Activated CD4-positive, alpha-beta T cell treated with anti-CD3 and anti-CD28 coated beads, Interleukin-2, amount 10 ng/mL, durations not matched to agents 24 days and 14 days (primary cell): ENCODE measurements at places on chromosomes 12 and 14.

DNA sequence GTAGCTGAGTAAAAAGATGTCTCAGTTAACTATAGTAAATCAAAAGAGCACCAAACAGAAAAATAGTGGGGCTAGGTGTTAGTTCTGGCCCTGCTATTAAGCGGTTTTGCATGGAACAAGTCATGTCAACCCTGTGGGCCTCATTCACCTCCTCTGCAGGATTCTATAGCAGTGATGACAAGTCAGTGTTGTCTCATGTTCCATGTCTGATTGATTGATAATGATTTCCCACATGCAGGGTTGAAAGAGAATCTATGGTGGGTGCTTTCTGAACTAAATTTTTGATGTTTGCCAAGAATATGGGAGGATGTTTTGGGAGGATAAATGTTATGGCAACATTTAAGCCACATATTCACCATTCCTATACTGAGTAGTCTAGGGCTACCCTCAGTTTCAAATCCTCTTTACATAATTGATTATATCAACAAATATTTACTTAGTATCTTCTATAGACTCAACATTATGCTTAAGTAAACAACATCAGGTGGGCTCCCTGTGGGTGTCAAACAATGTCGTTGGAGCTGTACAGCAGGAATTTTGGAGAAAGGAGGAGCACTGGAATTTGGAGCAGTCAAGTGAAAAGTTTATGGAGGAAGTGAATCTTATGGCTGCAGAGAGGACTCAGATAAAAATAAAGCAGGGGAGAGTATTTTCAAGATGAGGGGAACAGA is 48.6 kb downstream of the IRAK3 start:
- H3K27ac ChIP-seq, result no peak overlapping the region
- H3K4me1 ChIP-seq, result peaks cover 6% of the 10 kb centered on the region
- H3K36me3 ChIP-seq, result no peaks in the 10 kb centered on the region
- DNase-seq, result no peak
- H3K27me3 ChIP-seq, result peaks cover 33% of the 10 kb centered on the region
- H3K4me3 ChIP-seq, result no peak overlapping the region

DNA sequence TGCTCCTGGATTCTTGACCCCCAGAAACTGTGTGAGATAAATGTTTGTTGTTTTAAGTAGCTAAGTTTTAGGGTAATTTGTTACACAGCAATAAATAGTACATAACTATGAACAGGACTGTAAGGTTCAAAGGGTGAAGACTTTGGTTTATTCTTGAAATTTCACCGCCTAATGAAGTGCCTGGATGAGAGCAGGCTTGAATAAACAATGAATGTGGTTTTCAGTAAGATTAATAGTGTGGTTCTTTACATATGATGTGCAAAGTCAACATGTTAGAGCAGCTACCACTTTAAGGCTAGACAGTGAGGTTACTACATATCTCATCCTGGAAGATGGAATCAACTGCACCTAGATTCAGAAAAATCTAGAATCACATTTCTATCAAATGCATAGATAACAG is 145.2 kb upstream of the BTG1 start:
- no peak overlapping the region for H3K27ac ChIP-seq
- H3K4me3 ChIP-seq, result no peak overlapping the region
- H3K36me3 ChIP-seq, result peaks cover 5% of the 10 kb centered on the region

- DNase-seq, result peak; percentile 68
- peak overlapping the region; percentile 91 for H3K27ac ChIP-seq
- peaks cover 29% of the 10 kb centered on the region for H3K4me1 ChIP-seq
- peak overlapping the region; percentile 99 for H3K4me3 ChIP-seq
- peaks cover 6% of the 10 kb centered on the region for H3K27me3 ChIP-seq
- peaks cover 9% of the 10 kb centered on the region for H3K36me3 ChIP-seq
Observed at GRCh38 chr12:132188916-132189325, 44.7 kb downstream of the NOC4L start.

- H3K4me1 ChIP-seq, result no peaks in the 10 kb centered on the region
- H3K4me3 ChIP-seq, result no peak overlapping the region
- H3K27ac ChIP-seq, result no peak overlapping the region
- no peaks in the 10 kb centered on the region for H3K36me3 ChIP-seq
Observed at GRCh38 chr12:69885658-69886057, 60.6 kb downstream of the MYRFL start.

- H3K36me3 ChIP-seq, result peaks cover 4% of the 10 kb centered on the region
- peak; percentile 59 for DNase-seq
- H3K4me1 ChIP-seq, result peaks cover 43% of the 10 kb centered on the region
- H3K4me3 ChIP-seq, result peak overlapping the region; percentile 58
- peak overlapping the region; percentile 65 for H3K27ac ChIP-seq
Observed at GRCh38 chr12:120685522-120685921, 1.4 kb upstream of the MLEC start.

GRCh38 chr14:68752271-68753006 is 40.4 kb downstream of the ZFP36L1 start:
- H3K4me1 ChIP-seq, result peaks cover 6% of the 10 kb centered on the region
- peaks cover 2% of the 10 kb centered on the region for H3K27me3 ChIP-seq

DNA sequence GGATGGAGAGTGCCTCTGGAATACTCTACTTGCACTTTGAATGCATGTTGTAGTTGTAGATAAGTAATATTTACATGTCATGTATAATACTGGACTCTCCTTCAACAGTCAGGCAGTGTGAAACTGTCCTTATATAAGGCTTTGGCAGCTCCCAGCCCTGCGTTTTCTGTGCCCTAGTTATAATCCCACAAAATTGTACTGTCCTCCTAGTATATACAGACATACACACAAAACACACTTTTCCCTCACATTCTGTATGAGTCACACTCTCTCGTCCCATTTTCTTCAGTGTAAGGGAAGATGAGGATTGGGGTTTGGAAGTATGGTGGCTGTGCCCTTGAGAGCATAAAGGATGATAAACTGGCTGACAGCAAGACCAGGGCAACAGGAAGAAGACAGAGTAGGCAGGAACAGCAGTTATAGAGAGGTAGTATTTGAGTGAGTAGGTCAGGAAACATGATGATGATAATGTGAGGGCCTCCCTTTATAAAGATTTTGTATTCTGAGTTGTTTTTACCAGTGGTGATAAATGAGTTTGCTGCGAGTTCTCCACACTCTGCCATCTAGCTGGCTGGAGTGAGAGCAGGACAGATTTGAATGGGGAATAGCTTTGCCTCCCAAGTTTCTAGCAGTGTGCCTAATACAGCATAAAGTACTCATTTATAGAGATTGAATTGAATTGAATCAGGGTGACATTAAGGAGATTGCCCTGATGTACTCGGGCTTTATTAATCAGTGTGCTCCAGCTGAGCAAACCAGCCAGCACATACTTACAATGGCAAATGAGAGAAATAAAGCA is 5.0 kb downstream of the CREBL2 start:
- H3K4me1 ChIP-seq, result peaks cover 39% of the 10 kb centered on the region
- no peak for DNase-seq
- H3K27ac ChIP-seq, result peak overlapping the region; percentile 68
- H3K36me3 ChIP-seq, result peaks cover 34% of the 10 kb centered on the region

DNA sequence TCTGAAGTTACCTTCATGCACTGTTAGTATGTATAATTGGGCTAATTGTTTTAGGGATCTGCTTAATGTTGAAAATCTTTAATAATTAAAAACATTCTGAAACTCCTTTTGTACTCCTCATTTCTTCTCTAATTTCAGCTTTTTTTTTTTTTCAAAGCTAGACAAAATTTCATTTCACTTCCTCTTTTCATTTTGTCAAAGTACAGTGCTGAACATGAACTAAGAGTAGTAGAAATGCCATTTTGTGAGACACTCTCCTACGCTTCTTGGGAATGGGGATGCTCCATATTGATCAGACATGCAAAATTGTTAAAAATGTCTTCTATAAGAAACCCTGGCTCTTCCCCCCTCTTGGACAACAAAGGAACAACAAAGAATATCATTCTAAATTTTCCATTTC is 1.7 kb downstream of the ABCD2 start:
- peaks cover 32% of the 10 kb centered on the region for H3K4me1 ChIP-seq
- H3K36me3 ChIP-seq, result peaks cover 19% of the 10 kb centered on the region
- H3K4me3 ChIP-seq, result no peak overlapping the region
- H3K27me3 ChIP-seq, result no peaks in the 10 kb centered on the region
